Panc1 (cell line): ENCODE measurements at places on chromosomes 16 and 17. TPM values are rescaled to one million over a fixed set of nuclear protein-coding genes. Genes with fewer than 3 reads are reported as not detected.

Gene TAT
- total RNA-seq = 0.49 TPM

Gene CARD14
- not detected for total RNA-seq

Gene ST6GALNAC2
- 23.0 TPM for total RNA-seq

- no peaks in the 10 kb centered on the region for H3K27me3 ChIP-seq
- no peaks in the 10 kb centered on the region for H3K36me3 ChIP-seq
- H3K4me3 ChIP-seq = no peak overlapping the region
These were observed 17.7 kb downstream of the YPEL2 start for GRCh38 chr17:59349178-59349577.

GRCh38 chr16:84181144-84181915 lies 5.5 kb downstream of the TAF1C start:
- H3K4me1 ChIP-seq = peaks cover 14% of the 10 kb centered on the region
- peaks cover 1% of the 10 kb centered on the region; the same call in 1 of the 2 replicates for H3K36me3 ChIP-seq
- no peak for DNase-seq

GRCh38 chr17:6297960-6298359 lies 137.0 kb downstream of the AIPL1 start:
- H3K27ac ChIP-seq = no peak overlapping the region
- H3K4me1 ChIP-seq = no peaks in the 10 kb centered on the region
- no peaks in the 10 kb centered on the region for H3K36me3 ChIP-seq
- H3K4me3 ChIP-seq = no peak overlapping the region

- no peak overlapping the region for H3K27ac ChIP-seq
- H3K4me1 ChIP-seq = 0 out of 2 replicates have a peak, but pooled peaks cover 2% of the 10 kb centered on the region
- H3K36me3 ChIP-seq = no peaks in the 10 kb centered on the region
- DNase-seq = no peak
- no peaks in the 10 kb centered on the region for H3K27me3 ChIP-seq
- no peak overlapping the region for H3K4me3 ChIP-seq
These were observed 4.6 kb downstream of the ANKFN1 start for GRCh38 chr17:56157845-56158244.

Gene TNS4
- not detected for total RNA-seq

- DNase-seq = no peak
- no peak overlapping the region for H3K27ac ChIP-seq
- H3K27me3 ChIP-seq = no peaks in the 10 kb centered on the region
- H3K4me1 ChIP-seq = no peaks in the 10 kb centered on the region
- no peaks in the 10 kb centered on the region for H3K36me3 ChIP-seq
These were observed 182.4 kb downstream of the DNAH9 start for GRCh38 chr17:11780621-11781020.

DNA sequence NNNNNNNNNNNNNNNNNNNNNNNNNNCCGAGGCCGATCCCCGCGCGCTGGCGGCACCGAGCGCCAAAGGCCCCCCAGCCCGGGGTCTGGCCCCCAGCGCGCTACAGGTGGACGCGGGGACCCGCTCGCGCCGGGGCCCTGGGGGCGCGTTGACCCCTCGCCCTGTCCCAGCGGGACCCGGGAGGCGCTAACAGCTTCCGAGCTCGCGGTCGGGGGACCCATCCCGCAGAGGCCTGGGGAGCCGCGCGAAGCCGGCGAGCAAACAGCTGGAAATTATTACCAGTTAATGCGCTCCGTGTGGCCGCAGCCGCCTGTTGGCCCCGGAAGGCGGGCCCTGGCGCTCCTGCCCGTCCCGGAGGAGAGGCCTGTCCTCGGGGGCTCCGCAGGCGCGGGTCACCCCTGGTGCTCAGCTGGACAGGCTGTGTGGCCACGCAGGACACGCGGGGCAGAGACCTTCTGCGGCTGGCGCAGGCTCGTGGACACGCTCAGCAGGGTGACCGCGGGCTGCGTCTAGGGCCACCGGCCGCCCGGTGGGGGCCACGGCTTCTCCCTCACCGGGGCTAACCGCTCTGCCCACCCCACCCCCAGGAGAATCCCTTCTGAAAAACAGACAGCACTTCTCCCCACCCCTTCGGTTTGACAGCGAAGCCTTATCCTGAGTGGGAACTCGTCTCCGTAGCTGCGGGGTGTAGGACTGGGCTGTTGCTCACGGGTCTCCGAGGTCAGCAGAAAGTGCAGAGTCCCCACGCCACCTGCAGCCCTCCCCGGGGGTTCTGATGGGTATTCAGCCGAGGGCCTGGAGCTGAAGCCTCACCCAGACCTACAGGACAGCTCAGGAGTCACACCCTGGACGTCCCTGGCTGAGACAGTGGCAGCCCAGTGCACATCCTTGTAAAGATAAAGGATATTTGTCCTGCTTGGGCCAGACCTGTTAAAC lies 138.7 kb upstream of the RPH3AL start:
- H3K27me3 ChIP-seq = no peaks in the 10 kb centered on the region
- no peak for DNase-seq
- H3K36me3 ChIP-seq = no peaks in the 10 kb centered on the region
